ENCODE measurements at places on chromosomes 4 and X. TPM values are rescaled to one million over a fixed set of nuclear protein-coding genes. Genes with fewer than 3 reads are reported as not detected.

DNA sequence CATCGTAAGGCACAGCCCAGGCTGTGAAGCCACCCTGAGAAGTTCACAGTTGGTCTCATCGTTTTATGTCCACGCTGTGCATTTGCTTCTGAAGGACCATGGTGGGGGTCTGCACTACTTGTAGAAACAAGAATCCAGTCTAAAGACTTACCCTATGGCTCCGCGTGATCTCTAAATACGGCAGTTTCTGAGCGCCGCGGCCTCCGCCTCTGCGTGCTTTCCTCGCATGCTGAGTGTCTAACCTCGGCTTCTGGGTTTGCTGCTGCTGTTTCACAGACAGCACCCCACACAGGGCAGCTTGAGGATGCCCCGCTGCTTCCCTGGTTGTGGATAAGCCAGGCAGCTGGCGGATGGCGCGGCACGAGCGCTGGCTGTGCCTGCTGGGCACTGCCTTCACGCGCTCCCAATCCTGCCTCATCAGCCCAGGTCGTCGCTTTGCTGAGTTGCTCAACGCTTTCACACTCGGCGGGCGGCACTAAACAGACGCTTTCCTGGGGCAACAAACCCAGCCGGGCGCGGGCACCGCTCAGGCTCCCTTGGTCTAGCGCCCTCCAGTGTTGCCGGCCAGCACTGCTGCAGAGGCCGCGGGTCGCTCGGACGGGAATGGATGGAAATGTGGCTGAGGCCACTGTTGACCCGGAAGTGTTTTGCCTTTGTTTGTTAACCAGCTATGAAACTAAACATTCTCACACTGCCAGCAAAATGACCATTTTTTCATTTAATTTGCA is 39.2 kb downstream of the FGFRL1 start:
- no peak for DNase-seq
- peaks cover 25% of the 10 kb centered on the region for H3K27me3 ChIP-seq
- peaks cover 2% of the 10 kb centered on the region for H3K4me1 ChIP-seq
- no peak overlapping the region for H3K4me3 ChIP-seq

Gene FAM184B
- total RNA-seq = not detected

Gene ART3
- 0.47 TPM for total RNA-seq

Gene TRPC3
- 2.5 TPM for total RNA-seq

GRCh38 chr4:81635739-81636138 is 164.0 kb upstream of the RASGEF1B start:
- H3K36me3 ChIP-seq = no peaks in the 10 kb centered on the region
- peaks cover 5% of the 10 kb centered on the region for H3K4me1 ChIP-seq
- H3K4me3 ChIP-seq = no peak overlapping the region
- DNase-seq = no peak

DNA sequence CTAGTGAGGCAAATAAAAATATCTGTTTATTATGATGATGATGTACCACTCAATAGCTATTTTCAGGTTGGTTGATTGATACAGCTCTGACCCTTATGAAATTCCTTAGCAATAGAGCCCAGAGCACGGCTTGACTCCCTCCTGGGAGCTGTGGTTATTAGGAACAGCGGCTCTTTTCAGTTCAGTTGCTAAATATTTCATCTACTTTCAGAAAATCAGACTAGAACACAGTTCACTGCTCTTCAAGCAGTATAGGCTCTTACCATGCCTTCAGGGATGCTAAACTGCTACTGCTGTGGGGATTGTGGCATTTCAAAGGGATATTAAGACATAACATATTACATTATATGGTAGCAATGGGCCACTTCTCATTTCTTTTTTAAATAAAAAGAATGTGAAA is 218.8 kb downstream of the SNCA start:
- H3K27me3 ChIP-seq = no peaks in the 10 kb centered on the region
- peaks cover 1% of the 10 kb centered on the region for H3K36me3 ChIP-seq
- peaks cover 22% of the 10 kb centered on the region for H3K4me1 ChIP-seq
- no peak for DNase-seq

Gene FUNDC2
- 74.1 TPM for total RNA-seq

DNA sequence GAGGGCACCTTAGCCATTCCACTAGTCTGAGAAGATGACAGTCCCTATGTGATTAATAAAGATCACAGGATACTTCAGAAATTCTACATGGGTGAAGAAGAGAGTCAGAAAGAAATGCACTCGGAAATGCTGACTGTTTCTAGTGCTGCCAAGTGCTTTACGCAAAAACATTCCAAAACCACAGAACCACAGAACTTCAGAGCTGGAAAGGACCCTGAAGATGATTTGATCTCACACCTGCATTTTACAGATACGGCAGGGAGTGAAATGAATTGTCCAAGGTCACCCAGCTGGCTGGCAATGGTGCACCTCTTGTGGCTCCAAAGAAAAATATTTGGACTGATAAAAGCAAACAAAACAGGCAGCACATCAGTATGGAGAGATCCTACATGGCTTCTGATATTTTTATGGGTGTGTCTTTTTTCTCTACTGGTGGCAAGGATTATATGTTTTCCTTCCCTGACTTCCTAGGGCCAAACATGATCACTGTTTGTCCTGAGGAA is 115.9 kb downstream of the MAML3 start:
- no peak overlapping the region for H3K27ac ChIP-seq
- H3K4me3 ChIP-seq = no peak overlapping the region
- DNase-seq = no peak

Gene SMIM10
- total RNA-seq = 0.86 TPM

DNA sequence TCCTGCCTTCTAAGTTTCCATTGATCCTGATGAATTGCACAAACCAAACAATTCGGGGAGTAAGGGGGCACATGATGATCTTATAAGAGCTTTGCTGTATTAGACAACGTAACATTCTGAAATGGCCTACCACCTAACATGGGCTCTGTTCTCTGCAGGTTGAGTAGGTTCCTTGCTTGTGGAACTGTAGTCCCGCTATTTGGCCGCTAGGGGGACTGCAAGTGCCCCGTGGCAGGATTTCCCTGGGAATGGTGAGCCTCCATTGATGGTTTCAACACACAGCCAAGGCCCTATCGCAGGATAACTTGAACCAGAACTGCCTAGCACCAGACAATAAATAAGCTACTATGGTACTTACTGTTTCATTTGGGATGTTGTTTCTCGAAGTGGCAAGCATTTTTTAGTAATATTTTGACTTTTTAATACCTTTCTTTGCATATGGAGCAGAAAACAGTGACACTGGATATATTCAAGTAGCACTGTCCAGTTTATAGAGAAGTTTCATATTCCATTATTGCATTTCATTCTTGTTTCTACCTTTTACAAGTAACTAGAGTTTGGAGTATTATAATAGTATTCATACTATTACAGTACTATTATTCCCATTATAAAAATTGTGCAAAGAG is 11.9 kb downstream of the AR start:
- H3K4me3 ChIP-seq = no peak overlapping the region
- no peaks in the 10 kb centered on the region for H3K4me1 ChIP-seq
- H3K27me3 ChIP-seq = no peaks in the 10 kb centered on the region

DNA sequence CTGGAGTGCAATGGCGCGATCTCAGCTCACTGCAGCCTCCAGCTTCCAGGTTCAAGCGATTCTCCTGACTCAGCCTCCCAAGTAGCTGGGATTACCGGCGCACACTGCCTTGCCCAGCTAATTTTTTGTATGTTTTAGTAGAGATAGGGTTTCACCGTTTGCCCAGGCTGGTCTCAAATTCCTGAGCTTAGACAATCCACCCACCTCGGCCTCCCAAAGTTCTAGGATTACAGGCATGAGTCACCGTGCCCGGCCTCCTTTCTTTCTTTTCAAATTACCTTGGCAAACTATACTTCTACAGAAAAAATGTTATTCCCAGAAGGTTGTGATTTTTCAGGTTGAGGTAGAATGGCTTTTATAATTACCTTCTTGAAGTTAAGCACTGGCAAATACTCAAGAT is 321.9 kb upstream of the PRPS2 start:
- no peak overlapping the region for H3K27ac ChIP-seq
- no peaks in the 10 kb centered on the region for H3K36me3 ChIP-seq
- no peaks in the 10 kb centered on the region for H3K27me3 ChIP-seq
- H3K4me3 ChIP-seq = no peak overlapping the region
- no peaks in the 10 kb centered on the region for H3K4me1 ChIP-seq
- no peak for DNase-seq

Gene SHROOM2
- not detected for total RNA-seq

- H3K27me3 ChIP-seq = no peaks in the 10 kb centered on the region
- no peaks in the 10 kb centered on the region for H3K4me1 ChIP-seq
- no peak overlapping the region for H3K27ac ChIP-seq
- H3K36me3 ChIP-seq = no peaks in the 10 kb centered on the region
- no peak for DNase-seq
Observed at GRCh38 chr4:148017801-148018200, 285.9 kb downstream of the ARHGAP10 start.

GRCh38 chrX:13050151-13050550 is 5.7 kb upstream of the FAM9C start:
- peaks cover 54% of the 10 kb centered on the region for H3K4me1 ChIP-seq
- peak overlapping the region; percentile 96 for H3K27ac ChIP-seq
- peaks cover 7% of the 10 kb centered on the region for H3K36me3 ChIP-seq
- peaks cover 1% of the 10 kb centered on the region for H3K27me3 ChIP-seq
- no peak for DNase-seq

DNA sequence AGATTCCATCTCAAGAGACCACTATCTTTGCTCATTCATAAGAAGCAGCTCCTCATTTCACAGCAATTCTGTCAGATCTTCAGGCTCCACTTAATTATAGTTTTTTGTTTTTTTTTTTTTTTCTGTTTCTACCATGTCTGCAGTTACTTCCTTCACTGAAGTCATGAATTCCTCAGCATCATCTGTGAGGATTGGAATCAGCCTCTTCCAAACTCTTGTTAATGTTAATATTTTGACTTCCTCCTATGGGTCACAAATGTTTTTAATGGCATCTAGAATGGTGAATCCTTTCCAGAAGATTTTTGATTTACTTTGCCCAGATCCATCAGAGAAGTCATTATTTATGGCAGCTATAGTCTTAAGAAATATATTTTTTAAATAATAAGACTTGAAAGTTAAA is 53.1 kb downstream of the BMP2K start:
- no peak for DNase-seq
- no peak overlapping the region for H3K4me3 ChIP-seq
- peaks cover 21% of the 10 kb centered on the region for H3K36me3 ChIP-seq
- H3K4me1 ChIP-seq = no peaks in the 10 kb centered on the region

Gene IL2RG
- 397 TPM for total RNA-seq

DNA sequence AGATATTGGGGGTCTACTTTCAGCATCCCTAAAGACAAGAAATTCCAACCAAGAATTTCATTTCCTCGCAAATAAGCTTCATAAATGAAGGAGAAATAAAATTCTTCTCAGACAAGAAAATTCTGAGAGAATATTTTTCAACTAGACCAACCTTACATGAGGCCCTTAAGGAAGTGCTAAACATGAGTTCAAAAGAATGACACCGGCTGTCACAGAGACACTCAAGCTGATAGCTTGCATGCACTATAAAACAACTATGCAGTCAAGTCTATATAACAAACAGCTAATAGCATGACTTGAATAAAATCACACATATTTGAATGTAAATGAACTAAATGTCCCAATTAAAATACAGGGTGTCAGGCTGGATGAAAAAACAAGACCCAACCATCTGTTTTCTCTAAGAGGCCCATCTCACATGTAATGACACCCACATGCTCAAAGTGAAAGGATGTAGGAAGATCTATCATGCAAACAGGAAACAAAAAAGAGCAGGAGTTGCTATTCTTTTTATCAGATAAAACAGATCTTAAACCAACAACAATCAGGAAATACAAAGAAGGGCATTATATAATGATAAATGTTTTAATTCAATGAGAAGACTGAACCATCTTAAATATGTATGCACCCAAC is 27.2 kb downstream of the FAAH2 start:
- H3K27ac ChIP-seq = peak overlapping the region; percentile 37
- H3K4me3 ChIP-seq = no peak overlapping the region
- H3K4me1 ChIP-seq = peaks cover 14% of the 10 kb centered on the region
- no peaks in the 10 kb centered on the region for H3K27me3 ChIP-seq
- no peak for DNase-seq

Gene ZFP92
- total RNA-seq = 2.4 TPM

Gene SRPX2
- total RNA-seq = not detected

Gene PRSS12
- not detected for total RNA-seq

Gene SPOCK3
- not detected for total RNA-seq

DNA sequence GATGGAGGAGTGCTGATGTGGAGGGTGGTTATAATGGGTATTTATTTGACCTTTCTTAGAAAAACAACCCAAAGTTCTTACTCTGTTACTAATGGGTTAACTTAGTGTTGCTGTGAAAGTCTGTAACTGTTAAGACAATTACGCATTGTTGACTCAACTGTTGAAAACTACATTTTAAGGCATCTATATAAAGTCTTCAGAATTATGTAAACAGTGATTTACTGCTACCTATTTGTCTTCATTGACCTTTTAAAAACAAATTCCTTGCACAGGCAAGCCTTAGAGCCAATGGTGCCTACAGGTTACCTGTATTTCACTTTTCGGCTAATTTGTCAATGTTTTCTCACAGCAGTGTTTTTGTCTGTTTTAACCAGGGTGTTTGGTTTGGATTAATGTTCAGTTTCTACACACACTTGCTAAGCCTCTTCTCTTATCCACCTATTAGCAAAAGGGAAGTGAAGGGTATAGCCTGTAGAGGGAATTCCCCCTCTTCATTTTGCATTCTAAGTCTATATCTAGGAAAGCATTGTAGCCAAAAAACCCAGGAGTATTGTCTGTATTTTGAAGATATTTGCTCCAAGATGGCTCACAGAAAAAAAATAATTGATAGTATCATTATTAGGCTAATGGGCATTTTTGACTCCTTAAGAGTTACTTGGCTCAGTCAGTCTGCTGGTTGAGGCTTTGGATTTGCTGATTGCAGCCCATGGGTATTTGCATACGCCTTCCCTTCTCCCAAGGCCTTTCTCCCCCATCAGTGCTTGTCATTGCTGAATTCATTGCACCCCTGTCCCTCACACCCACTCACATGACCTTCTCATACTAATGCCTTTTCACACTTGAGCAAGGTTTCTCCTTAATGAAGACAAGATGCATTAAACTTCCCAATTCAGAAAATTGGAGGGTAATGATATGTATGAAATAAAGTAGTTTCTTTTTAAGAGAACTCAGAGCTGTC is 30.5 kb downstream of the AFF1 start:
- no peaks in the 10 kb centered on the region for H3K27me3 ChIP-seq
- peaks cover 4% of the 10 kb centered on the region for H3K36me3 ChIP-seq
- peaks cover 21% of the 10 kb centered on the region for H3K4me1 ChIP-seq
- no peak overlapping the region for H3K4me3 ChIP-seq
- no peak for DNase-seq

Gene HEPH
- not detected for total RNA-seq

DNA sequence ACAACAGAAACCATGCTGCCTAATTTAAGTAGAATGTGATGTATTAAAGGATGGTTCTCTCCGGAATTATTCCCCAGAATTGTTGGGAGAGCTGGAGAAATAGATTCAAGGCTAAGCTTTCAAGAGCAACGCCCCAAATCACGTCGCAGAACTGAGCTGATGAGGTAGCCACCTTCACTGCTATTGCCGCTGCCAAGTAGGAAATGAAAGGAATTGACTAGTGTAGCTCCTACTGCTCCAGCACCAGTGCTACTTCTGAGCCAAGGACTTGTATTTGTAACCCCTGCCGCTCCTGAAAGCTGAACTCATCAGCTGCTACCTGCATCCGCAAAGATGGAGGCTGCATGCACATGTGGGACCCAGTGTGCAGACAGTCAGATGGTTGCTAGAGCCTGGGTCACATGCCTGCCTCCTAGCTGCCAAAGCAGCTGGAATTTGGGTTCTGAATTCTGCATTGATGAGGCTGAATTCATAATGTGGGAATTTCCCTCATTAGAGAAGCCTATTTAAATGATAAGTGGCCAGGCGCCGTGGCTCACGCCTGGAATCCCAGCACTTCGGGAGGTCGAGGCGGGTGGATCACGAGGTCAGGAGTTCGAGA is 173.9 kb downstream of the PDGFRA start:
- no peaks in the 10 kb centered on the region for H3K36me3 ChIP-seq
- no peak overlapping the region for H3K4me3 ChIP-seq
- H3K4me1 ChIP-seq = no peaks in the 10 kb centered on the region
- peaks cover 4% of the 10 kb centered on the region for H3K27me3 ChIP-seq

Gene PIGA
- 23.9 TPM for total RNA-seq

Gene BEX3
- 2.8 TPM for total RNA-seq
